HL-60 (cell line): ENCODE measurements at places on chromosomes 1 and 21.

DNA sequence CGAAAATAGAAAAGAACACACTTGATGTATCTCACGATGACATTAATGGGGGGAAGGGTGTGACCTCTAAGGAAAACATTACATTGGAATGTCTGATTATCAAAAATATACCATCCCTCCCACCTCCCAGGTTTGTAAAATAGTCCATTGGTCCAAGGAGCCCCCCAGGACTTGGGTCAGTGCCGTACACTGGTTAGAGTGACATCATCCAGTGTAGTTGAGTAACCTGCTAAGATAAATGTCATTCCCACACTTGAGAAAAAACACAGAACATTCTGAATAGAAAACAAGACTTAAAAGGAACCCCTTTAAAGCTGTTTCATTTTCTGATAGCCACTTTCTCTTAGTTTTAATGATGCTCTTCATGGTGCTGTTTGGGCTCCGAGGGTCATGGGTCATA, 15.2 kb downstream of the DDX20 start:
- no peak for DNase-seq

DNA sequence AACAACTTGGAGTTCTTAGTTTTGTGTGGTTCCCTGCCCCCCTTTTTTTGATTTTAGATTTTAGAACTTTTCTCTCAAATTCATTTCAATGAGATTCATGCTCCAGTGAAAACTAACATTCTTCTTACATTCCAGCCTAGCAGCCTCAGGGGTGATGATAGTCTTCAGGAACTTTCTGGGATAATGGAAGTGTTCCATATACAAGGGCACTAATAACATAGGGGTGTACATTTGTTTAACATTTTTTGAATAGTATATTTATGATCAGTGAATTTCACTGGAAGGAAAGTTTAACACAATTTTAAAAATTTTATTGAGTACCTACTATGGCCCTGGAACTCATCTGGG, 61.4 kb upstream of the ZNF648 start:
- DNase-seq, result no peak

GRCh38 chr1:193846876-193847604, 660.6 kb upstream of the B3GALT2 start:
- DNase-seq, result no peak

DNA sequence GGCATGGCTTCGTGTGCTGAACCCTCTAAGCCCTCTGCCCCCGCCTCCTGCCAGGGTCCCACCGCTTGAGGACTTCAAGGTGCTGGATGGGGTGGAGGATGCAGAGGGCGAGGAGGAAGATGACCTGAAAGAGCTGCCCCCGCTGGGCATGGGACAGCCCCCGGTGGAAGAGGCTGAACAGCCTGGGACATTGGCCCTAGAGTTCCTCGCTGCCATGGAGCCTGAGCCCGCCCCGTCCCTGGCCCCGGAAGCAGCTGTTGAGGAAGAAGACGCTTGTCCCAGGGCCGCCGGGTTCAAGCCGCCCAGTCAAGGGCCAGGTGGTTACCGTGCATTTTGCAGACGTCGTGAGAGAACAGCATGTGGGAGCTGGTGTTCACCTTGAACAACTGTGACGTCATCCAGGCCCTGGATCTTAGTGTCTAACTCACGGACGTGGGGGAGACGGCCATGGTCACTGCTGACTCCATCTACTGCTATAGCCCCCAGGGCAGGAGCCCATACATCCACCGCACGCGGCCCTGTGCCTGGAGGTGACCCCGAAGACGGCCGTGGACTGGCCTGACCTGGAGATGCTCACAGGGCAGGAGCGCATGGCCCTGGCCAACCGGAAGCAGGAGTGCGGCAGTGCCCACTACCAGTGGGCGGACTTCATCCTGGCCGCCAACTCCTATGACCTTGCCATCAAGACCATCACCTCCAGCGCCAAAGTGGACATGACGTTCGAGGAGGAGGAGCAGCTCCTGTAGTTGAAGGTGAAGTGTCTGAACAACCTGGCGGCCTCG, 90.1 kb downstream of the PPP1R12B start:
- no peak for DNase-seq

- no peak for DNase-seq
Measured at GRCh38 chr21:45154511-45155508, 80.4 kb downstream of the ADARB1 start.

DNA sequence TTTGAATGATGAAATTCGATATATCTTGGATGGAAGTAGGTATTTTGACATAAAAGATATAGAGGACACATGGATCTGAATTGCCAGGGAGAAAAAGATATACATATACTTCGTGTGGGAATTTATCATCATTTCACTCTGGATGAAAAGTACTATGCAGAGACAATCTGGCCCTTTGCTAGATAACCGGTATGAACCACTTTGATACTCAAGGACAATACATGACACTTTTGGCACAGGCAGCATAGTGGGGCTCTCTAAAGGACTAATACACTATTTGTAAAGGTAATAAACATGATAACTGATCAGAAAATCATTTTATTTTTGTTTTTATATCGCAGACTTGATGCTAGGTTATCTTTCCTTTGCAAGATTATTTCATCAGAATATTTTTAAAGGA, 24.2 kb downstream of the JAK1 start:
- no peak for DNase-seq

- no peak for DNase-seq
Measured at GRCh38 chr1:164804366-164804765, 245.4 kb downstream of the PBX1 start.

- DNase-seq, result no peak
Measured at GRCh38 chr1:89871768-89872473, 51.1 kb downstream of the LRRC8D start.

DNA sequence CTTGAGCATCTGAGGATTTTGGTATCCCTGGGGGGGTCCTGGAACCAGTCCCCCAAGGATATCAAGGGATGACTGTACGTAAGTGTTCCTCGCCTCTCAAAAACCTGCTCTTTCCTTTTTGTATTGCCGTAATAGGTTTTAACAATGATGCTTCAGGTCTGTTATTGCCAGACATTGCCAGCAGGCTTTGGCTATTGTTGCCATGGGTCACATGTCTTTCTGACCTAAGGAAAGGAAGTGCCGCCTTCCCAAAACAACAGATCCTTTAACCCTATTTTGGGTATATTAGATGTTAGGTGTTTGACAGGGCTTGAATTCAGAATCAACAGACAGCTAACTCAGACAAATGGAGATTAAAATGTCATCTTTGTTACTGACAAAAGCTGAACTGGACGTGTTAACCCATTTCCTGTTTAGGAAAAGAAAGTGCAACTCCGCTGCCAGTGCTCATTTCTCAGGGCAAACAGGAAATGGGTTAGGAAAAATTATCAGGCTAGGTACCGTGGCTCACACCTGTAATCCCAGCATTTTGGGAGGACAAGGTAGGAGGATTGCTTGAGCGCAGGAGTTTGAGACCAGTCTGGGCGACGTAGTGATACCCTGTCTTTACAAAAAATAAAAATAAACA, 12.4 kb upstream of the PRPF38B start:
- DNase-seq, result no peak

DNA sequence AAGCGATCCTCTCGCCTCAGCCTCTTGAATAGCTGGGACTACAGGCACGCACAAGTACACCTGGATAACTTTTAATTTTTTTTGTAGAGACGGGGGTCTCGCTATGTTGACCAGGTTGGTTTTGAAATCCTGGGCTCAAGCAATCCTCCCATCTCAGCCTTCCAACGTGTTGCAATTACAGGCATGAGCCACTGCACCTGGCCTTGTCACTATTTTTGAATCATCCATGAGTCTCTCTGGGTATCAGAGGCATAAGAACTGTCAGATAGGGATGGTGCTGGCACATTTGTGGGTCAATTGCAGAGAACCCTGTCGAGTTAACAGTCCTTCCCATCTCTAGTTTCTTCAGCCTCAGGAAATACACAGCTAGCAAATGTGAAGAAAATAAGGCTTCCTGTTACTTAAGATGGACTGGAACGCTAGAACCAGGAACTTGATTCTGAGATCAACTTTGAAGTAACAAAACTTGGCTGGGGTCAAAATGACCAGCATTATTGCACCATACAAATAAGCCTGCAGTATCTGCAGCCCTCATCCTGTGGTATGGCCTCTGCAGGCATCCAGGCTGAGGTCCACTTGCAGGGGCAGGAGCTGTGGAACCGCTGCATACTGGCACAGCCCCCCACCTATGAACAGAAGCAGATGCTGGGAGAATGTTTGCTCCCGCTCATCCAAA, 124.3 kb upstream of the GADD45A start:
- DNase-seq, result peak; percentile 19

DNA sequence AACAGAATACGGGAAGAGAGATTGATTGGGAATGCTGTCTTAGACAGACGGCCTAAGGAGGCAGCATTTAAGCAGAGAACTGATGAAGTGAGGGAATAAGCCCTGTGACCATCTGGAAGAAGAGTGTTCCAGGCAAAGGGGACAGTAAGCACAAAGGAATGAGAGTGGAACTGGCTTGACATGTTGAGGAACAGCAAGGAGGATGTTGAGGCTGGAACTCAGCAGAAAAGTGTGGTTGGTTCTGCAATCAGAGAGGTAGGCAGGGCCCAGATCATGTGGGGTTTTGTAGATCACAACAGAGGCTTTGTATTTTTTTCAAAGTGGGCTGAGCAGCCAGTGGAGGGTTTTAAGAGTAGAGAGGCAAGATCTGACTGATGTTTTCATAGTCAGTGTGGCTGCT, 157.4 kb downstream of the DNM3 start:
- no peak for DNase-seq

DNA sequence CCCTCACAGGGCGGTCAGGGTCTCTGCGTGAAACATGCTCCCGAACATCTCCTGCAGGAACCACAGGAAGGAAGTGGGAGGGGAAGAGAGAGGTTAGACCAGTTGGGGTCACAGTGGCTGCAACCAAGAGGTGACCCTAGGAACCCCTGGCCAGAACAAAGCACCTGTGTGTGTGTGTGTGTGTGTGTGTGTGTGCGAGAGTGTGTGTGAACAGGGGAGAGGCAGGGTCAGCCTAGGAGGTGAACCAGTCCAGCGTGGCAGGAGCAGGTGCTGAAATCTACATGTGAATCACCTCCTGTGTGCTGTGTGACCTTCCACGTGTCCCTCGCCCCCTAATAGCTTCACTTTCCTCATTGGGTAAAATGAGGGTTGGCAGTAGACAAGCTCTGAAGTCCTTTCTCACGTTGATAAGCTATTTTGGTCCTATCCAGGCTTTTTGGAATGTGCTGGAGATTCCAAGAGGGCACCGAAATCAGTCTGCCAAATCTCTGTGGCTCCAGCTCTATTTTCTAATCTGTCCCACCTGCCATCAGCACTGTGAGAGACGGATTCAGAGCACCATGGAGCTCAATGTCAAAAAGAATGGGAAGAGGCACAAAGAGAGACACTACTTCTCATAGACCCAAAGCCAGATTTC, 27.8 kb downstream of the SLC26A9 start:
- DNase-seq, result no peak

GRCh38 chr1:24963099-24963872, 33.2 kb upstream of the RUNX3 start:
- DNase-seq, result no peak

DNA sequence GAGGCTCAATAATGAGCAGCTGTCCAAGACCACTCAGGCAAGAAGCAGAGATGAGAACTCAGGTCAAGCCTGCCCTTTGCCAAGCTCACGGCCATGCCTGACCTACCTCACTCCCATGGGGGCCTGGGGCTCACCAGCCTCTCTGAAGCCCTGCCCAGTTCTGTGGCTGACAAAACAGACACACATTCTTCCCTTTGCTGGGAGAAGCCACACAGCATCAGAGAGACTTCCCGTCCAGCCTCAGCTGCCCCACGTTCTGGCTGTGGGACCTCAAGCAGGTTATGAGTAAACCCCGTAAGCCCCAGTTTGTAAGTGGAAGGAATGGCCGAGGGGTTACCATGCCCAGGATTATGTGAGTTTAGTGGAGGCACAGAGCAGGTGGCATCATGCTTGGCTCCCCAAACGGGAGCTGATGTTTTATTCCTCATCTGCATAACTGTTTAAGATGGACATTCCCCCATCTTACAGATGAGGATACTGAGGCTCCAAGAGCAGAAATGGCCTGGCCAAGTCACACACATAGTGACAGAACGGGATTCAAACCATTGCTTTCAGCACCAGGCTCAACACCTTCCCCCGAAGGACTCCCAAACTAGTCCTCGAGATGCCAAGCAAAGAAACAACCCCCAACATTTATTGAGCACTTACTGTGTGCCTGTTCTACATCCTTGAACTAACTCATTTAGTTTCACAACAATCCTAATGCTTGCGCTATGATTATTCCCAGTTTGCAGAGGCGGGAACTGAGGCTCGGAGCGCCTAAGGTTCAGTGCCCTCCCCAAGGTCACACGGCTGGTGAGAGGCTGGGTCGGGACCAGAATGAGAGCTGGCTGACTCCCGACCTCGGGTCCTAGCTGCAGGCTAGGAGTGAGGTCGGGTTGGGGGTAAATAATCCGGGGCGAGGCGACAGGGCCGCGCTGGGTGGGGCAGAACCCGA, 49.1 kb upstream of the LAPTM5 start:
- no peak for DNase-seq

DNA sequence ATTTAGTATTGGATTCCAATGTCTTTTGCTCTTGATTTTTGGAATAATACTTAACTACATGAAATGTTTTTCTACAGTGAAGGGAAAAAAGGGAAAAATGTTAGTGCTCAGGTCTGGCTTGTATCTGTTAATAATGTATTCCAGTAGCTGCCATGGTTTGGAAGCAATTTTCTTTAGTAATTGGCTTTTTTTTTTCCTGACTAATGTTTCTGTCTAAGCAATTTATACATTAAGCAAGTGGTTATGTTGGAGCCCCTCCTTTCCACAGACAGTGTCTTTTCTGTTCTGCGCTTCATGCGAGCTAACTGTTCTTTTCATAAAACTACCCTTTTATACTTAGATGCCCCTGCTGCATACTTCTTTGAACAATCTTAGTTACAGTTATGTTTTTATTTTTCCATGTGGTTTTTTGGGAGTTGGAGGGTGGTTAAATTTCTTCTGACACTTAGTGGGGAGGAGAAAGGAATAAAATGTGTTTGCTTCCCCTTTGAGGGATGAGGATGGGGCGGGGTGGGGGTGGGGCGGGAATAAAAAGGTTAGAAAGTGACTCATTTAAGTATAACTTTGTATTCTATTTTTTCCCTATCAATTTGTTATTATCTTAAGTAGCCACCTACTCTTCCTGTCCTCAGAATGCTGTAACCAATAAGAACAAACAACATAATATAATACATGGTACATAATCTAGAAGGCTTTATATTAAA, 83.1 kb downstream of the CLIC4 start:
- DNase-seq, result no peak
